Fibroblast of skin of right biceps (primary cell): ENCODE measurements at places on chromosomes 2 and 18.

DNA sequence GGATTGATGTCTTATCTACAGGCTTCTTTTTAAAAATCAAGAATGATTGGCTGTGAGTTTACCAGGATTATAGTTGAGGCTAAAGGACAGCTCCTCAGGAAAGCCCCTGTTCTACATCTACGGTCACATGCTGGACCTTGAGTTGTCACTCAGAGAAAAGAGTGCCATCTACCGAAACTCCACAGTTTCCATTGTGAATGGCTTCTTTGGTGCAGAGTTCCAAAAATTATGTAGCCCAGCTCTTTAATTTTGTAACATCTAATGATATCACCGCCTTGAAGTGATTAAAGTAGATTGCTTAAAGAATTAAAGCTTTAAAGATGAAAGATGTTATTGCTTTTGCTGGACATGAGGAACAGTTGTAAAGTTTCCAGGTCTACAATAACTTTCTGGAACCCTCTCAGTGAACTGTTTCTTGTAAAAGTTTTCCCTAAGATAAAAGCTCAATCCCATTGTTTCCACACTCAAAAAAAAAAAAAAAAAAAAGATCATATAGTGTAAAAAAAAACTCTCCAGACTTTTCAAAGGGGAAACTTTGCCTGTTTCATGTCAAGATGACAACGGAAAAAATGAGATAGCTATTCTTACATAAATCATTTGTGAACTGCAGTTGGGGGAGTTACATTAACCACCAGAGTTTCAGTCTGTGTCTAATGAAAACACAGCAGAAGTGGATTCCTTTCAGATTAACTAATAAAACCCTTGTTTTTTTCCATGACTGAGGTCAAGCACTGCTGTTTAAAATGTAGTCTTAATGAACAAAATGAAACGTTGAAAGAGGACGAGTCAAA is 4.3 kb downstream of the COL3A1 start:
- peak; percentile 93 for DNase-seq

- no peak for DNase-seq
Measured at GRCh38 chr2:230908092-230908594, 16.9 kb downstream of the GPR55 start.

GRCh38 chr2:153546358-153546757 is 67.8 kb upstream of the RPRM start:
- no peak for DNase-seq

DNA sequence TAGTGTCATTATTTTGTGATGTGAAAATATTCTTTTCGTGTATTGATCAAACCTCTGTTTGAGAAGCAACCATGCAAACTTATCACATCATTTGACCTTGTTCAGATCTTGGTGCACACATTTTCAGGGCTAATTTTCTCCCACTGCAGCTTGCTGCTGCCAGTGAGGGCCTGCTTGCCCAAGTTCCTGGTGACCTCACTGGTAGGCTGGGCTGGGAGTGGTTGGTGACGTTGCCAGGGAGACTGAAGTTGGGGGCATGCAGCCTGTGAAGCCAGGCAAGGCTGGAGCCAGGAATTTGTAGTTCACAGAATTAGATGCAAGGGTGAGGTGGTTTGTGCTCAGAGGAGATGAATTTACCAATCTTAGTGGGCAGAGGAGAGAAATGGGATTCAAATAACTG is 38.5 kb downstream of the PARD3B start:
- DNase-seq = no peak

DNA sequence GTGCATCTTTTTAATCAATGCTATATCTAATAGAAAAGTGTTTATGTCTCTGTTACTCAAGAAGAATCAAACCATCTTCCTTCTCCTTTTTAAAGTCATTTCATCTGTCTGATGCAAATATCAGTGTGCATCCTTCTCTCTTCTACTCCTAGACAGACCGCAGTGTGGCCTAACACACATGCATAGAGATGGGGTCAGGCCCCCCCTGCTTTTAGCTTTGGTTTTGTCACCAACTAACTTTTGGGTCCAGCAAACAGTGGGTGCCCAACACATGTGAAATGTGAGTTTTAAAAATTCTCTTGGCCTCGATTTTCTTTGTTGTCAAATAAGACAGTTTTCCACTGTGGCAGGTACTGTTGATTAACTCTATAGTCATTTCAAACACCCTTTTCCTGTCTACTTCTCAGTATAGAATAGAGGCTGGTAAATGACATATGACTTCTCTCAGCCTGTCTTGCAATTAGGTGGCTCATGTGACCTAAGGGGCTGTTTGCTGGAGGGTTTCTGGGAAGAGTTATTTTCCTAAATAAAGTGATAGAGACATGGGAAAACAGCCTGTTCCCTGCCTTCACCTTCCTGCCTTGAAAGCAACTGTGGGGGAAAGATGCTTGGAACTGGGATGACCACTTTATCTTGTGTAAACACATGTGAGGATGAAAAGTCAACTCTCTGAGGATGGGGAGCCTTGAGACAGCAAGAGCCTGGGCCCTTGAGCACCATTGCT is 65.7 kb upstream of the DARS1 start:
- no peak for DNase-seq

DNA sequence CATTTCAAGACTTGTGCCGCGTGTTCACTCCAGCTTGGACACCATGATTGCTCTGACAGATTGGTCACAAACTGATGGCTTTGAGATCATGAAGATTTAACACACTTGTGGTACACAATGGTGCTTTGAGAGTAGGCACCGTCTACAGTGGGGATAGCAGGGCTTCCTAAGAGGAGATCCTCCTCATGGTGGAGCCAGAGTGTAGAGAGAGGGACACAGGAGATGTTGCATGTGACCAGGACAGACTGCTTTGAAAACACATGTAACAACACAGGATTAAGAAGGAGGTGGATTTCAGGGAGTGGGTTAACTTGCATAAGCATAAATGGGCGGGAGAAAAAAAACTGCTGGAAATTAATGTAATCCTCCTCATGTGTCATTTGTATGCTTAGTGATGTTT is 95.7 kb upstream of the LINC00305 start:
- DNase-seq = no peak

DNA sequence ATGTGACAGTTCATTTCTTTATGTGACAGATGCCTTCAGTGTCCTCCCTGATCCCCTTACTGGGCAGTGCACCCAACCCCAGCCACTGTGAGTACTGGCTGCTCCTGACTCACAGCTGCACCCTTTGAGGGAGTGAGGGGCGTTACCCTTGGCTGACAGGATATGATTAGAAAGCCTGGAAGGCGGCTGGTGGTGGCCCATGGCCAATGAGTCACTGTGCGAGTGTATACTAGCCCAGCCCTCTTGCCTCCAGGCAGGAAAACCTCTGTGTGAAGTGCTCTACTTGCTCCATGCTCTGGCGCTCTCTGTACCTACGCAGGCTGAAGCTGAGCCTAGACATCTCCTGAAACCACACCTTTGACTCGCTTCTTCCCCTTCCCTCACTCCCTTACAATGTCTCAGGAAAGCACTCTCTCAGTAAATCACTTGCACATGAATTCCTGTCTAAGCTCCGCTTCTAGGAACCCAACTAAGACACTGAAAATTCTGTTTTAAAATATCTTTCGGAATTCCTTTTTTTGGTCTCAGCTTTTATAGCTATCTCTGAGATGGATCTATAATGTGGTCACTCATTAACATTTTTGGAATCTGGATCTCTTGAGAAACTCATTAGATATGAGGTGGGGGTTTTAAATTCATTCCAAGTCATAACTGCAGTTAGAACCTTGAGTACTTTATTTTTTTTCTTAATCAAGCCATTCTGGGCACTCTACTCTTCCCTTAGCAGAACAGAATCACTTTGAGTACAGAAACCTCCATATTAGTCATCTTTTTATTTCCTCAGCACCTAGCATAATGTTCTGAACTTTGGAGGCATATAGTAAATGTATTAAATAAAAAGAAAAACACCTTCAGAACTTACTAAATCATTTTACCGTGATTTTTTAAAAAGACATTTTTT is 25.3 kb upstream of the STAM2 start:
- DNase-seq = peak; percentile 98

GRCh38 chr2:120261387-120262006 is 8.8 kb downstream of the RALB start:
- no peak for DNase-seq

DNA sequence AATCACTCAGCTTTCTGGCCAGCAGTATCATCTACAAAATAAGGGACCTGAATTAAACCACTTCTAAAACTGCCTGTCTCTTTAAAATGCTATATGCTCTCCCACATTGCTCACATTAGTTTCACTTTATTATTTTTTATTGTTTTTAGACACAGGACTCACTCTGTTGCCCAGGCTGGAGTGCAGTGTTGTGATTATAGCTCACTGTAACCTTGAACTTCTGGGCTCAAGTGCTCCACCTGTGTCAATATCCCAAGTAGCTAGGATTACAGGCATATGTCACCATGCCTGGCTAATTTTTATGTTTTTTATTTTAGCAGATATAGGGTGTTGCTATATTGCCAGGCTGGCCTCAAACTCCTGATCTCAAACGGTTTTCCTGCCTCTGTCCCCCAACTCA is 591.3 kb upstream of the ZNF804A start:
- no peak for DNase-seq

DNA sequence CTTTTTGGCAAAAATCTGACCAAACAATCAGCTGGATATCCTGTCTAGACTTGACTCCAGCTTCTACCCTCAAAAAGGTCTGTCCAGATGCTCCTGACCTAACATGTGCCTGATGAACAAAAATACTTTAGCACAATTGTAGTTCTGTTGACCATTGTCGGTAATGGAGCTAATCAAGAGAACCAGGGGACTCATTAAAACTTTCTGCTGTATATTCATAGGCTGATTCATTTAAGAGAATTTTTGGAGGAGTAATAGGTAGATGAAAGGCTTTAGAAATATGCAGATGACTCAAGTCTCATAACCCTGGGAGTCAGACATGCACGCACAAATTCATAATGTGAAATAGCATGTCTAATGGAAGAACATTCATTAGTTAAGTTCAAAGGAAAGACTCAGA is 514.2 kb downstream of the TXNL1 start:
- peak; percentile 94 for DNase-seq

GRCh38 chr2:222504191-222504590 is 79.8 kb downstream of the SGPP2 start:
- no peak for DNase-seq

- no peak for DNase-seq
Measured at GRCh38 chr2:121664713-121665112, 15.5 kb upstream of the CLASP1 start.

DNA sequence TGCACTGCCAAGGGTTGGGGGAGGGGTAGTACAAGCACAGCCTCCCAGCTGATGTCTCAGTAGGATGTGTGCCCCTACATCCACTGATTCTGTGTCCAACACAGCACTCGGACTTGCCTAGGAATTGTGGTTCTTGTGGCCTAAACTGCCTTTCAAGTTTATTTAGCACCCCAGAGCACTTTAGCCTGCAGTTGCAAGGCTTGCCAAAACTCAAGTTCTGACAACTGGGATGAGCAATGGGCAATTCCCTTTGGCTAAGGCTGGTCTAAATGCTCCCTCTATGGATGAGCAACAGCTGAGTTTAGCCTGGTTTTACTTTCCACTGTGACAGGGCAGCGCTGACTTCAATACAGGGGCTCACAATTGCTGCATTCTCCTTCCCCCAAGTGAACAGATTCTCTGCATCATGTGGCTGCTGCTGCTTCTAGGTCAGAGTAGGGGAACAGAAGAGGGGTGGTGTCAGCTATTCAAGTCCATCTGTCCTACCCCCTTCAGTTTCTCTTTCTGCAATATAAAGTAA is 471.5 kb downstream of the PIK3C3 start:
- no peak for DNase-seq

- DNase-seq = no peak
Measured at GRCh38 chr2:203934041-203934492, 2.5 kb upstream of the ICOS start.

- DNase-seq = no peak
Measured at GRCh38 chr2:205783872-205784499, 101.7 kb downstream of the NRP2 start.

- DNase-seq = peak; percentile 28
Measured at GRCh38 chr18:58058720-58059119, 14.7 kb downstream of the NEDD4L start.

DNA sequence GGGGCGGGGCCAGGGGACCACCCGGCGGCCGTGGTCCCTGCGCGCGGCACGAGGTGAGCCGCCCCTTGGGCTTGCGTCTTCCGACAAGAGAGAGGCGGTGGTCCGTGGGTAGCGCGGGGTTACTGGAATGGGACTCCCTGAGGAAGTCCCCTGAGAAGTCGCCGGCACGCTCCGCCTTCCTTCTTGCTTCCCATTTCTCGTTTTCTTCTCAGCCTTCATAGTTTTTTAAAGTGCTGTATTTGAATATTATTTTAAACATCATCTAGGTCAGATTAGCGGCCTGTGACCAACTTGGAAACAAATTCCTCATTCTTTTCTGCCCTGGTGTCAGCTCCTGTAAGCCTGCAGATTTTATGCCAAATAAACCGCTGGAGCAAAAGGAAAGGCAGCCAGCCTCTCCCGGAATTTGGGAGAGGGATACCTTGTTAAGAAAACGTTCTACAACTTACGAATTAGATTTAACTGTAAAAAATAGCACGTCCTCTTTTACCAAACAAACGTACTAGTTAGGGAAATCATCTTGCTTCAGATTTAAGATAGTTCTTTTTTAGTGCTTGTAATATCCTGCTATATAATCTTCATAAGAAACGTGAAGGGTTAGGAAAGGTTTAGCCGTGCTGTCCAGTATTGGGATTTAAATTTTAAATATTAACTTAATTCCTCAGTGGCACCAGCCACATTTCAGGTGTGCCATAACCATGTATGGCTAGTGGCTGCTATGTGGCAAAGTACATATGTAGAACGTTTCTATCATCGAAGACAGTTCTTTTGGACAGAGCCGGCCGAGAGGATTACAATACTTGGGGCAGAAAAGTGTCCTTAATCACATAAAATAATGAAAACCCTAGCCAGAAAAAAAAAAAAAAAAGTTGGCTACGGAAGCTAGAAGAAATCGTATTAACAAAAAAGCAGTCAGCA is 628 bp upstream of the PTPN2 start:
- DNase-seq = no peak

- DNase-seq = no peak
Measured at GRCh38 chr2:236399409-236399808, 135.2 kb upstream of the ASB18 start.

GRCh38 chr2:163248376-163249253 is 410.0 kb upstream of the KCNH7 start:
- no peak for DNase-seq

GRCh38 chr2:182715121-182715891 is 751 bp upstream of the DNAJC10 start:
- DNase-seq = peak; percentile 36

DNA sequence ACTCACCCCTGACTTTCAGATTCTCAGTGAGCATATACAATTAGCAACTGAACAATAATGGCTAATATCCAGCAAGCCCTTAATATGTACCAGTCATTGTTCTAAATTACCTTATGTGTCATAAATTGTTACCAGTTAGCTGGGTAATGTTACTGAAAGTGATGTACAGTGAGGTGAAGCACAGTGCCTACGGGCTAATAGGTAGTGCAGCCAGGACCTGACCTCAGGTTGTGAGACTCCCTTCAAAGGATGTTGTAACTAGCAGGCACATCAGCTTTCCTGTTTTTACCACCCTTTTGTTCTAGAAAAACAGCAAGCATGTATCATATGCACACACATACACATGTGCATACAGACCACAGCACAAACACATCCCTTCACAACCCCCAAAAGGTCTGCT is 258.3 kb downstream of the PHLPP1 start:
- no peak for DNase-seq

GRCh38 chr18:36160959-36161371 is 26.3 kb upstream of the MOCOS start:
- DNase-seq = no peak
